ENCODE measurements at places on chromosomes 5 and 9. TPM values are rescaled to one million over a fixed set of nuclear protein-coding genes. Genes with fewer than 3 reads are reported as not detected.

DNA sequence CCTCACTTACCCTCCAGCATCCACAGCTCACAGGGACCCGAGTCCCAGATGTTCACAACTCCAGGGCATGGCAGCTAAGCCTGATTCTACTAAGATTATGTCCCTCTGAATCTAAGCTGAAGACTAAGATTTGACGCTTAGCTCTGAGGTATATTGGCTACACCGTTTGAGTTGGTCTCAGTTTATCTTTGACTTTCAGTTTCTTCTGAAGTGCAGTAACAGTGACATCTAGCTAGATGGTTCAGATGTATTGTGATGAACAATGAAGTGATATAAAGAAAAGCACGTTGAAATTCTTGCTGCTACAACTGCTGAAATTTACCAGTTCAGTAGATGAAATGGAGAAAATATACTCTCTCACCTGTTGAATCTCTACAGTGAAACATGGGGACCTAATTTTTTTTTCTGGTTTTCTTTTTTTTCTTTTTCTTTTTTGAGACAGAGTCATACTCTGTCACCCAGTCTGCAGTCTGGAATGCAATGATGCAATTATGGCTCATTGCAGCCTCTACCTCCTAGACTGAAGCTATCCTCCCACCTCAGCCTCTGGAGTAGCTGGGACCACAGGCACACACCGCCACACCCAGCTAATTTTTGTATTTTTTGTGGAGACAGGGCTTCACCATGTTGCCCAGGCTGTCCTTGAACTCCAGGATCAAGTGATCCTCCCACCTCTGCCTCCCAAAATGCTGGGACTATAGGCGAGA, 15.7 kb downstream of the RFK start:
- DNase-seq, result no peak
- no peak overlapping the region for H3K4me3 ChIP-seq
- no peak overlapping the region for H3K27ac ChIP-seq

- H3K27me3 ChIP-seq, result no peaks in the 10 kb centered on the region
- H3K36me3 ChIP-seq, result no peaks in the 10 kb centered on the region
- no peak overlapping the region for H3K4me3 ChIP-seq
- H3K27ac ChIP-seq, result no peak overlapping the region
Measured at GRCh38 chr9:133261103-133261752, 13.8 kb downstream of the ABO start.

GRCh38 chr5:65440456-65440855, 41.3 kb downstream of the ADAMTS6 start:
- H3K4me1 ChIP-seq, result no peaks in the 10 kb centered on the region
- DNase-seq, result no peak
- no peak overlapping the region for H3K27ac ChIP-seq
- H3K4me3 ChIP-seq, result no peak overlapping the region

DNA sequence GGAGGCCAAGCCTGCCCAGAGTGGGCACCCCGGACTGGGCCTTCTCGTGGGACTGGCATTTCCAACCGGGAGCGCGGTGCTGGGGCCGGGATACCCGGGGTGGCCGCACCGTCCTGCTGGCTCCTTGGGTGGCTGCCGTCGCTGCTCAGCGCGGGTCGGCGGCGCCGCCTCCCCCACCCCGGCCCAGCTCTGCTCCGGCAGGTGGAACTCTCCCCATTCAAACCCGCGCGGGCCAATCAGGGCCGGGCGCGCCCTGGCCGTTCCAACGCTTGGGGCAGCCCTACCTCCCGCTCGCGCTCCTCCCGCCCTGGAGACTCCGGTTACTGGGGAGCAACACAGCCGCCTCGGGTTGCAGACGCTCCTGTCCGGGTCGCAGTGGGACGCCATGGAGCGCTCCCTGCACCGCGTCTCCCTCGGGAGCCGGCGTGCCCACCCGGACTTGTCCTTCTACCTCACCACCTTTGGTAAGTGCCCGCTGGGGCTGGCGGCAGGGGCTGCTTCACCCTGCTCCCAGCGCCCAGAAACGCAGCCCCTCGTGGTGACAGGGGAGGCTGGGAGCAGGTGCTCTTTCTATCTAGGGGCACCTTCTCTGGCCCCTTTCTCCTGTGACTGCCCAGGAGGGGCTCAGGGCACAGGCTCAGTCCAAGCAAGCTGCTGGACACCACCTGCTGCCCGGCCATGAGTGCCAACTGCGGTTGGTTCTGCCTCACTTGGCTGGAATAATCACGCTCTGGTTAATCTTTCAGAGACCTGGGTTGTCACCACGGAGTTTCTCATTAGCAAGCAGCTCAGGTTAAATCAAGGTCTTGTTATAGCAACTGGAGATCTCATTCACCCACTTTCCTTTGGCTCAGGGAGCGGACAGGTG, at the start of gene RGS3:
TSS of gene RGS3 (plus strand) at position 310 of the 868 bp plus-strand sequence. CDS start at position 386, 76 bp downstream.
- H3K36me3 ChIP-seq, result no peaks in the 10 kb centered on the region
- no peaks in the 10 kb centered on the region for H3K4me1 ChIP-seq
- no peaks in the 10 kb centered on the region for H3K27me3 ChIP-seq
- H3K4me3 ChIP-seq, result peak within 1 kb of the TSS; percentile 60
- peak; percentile 92 for DNase-seq
- peak within 1 kb of the TSS; percentile 25 for H3K27ac ChIP-seq

GRCh38 chr5:7488734-7489133, 92.8 kb downstream of the ADCY2 start:
- no peak overlapping the region for H3K4me3 ChIP-seq
- H3K36me3 ChIP-seq, result no peaks in the 10 kb centered on the region
- no peaks in the 10 kb centered on the region for H3K27me3 ChIP-seq
- no peaks in the 10 kb centered on the region for H3K4me1 ChIP-seq
- H3K27ac ChIP-seq, result no peak overlapping the region
- DNase-seq, result no peak

DNA sequence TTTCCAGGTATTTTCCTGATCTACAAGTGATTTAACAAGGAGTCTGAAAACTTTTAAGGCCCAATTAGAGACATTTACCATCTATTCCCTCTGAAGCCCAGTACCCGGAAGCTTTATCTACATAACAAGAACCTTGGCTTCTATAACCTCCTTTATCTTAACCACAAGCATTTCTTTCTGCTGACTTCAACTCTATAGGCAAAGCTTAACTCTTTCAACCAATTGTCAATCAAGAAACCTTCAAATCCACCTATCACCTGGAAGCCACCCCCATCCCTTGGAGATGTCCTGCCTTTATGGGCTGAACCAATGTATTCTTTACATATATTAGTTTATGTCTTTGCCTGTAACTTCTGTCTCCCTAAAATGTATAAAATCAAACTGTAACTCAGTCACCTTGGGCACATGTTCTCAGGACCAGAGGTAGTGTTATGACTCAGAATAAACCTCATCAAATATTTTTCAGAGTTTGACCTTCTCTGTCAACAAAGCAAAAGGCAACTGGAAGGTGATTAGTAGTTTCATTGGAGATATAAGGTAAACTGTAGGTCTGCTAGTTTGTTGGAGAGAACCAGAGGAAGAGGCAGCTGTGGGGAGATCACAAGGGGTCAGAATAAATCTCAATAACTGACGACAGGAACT, 13.0 kb upstream of the RIMOC1 start:
- no peak overlapping the region for H3K27ac ChIP-seq
- no peaks in the 10 kb centered on the region for H3K36me3 ChIP-seq
- no peak for DNase-seq
- no peak overlapping the region for H3K4me3 ChIP-seq
- no peaks in the 10 kb centered on the region for H3K4me1 ChIP-seq
- no peaks in the 10 kb centered on the region for H3K27me3 ChIP-seq

DNA sequence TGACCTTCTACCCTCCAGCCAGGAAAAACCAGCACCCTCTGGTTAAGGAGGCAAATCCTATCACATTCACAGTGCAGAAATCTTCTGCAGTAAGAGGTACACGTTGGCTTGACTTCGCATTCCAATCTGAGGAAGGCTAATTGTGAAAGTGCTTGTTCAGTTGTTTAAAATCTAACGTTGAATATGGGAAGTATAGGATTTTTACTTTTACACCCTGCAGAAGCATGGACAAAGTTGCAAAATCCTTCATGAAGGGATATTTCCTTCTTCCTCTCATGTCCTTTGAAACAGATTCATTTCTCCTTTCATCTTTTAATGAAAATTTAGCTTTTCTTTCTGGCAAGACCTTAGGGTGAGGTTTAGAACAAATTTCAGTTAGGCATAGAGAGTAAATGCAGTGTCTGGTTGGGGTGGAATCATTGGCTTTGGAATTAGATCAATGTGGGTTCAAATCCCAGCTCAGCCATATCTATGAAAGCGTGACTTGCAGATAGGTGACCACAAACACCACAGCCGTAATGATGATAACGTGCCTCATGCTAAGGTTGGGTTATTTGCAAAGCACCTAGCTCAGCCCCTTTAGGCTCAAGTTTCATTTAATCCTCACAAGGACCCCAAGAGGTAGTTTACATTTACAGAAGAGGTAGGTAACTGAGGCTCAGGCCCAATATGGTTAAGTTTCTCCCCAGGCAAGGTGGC, 42.2 kb upstream of the C5orf58 start:
- DNase-seq, result no peak
- no peak overlapping the region for H3K27ac ChIP-seq
- H3K4me3 ChIP-seq, result no peak overlapping the region
- H3K27me3 ChIP-seq, result no peaks in the 10 kb centered on the region

- no peaks in the 10 kb centered on the region for H3K27me3 ChIP-seq
- no peak overlapping the region for H3K4me3 ChIP-seq
- no peaks in the 10 kb centered on the region for H3K4me1 ChIP-seq
- H3K36me3 ChIP-seq, result no peaks in the 10 kb centered on the region
- H3K27ac ChIP-seq, result no peak overlapping the region
Measured at GRCh38 chr9:114278881-114279570, 43.9 kb upstream of the ORM1 start.

GRCh38 chr9:121998513-121999049, 94.5 kb downstream of the TTLL11 start:
- H3K36me3 ChIP-seq, result no peaks in the 10 kb centered on the region
- H3K4me3 ChIP-seq, result no peak overlapping the region
- H3K27ac ChIP-seq, result no peak overlapping the region

DNA sequence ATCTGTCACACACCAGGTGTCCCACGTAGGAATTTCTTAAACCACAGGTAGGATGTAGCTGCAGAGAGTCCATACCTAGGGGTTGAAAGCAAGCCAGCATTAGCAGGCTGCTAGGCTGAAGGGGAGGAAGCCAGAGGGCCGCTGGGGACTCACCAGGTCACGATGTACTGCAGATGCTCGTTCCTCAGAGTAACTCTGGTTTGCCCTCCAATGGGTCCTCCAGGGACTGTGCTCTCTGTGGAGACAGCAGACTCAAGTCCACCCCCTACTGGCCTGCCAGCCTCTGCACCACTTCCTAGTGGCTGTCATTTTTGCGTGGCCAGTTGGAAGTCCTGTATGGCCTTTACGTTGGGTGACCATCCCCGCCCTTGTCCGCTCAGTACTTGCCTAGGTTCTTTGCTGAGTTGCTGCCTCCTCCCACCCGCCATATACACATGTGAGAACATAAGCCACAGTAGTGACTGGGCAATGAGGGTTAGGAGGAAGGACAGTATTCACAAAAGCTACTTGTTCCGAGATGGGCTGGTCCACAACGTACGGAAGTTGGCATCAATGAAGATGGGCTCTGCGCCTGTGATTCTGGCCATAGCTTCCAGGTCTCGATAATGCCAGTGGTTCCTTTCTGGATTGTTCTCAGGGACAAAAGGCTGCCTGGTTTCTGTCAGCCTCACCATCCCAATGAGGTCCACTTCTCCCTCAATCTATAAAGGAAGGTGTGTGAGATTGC, 4.1 kb downstream of the RPL7A start:
- no peak overlapping the region for H3K4me3 ChIP-seq
- H3K27ac ChIP-seq, result no peak overlapping the region
- DNase-seq, result peak; percentile 57
- H3K27me3 ChIP-seq, result no peaks in the 10 kb centered on the region
- H3K36me3 ChIP-seq, result peaks cover 19% of the 10 kb centered on the region
- H3K4me1 ChIP-seq, result peaks cover 9% of the 10 kb centered on the region

GRCh38 chr5:75660678-75661465, 49.6 kb downstream of the ANKDD1B start:
- no peaks in the 10 kb centered on the region for H3K27me3 ChIP-seq
- no peaks in the 10 kb centered on the region for H3K36me3 ChIP-seq
- DNase-seq, result no peak
- H3K4me1 ChIP-seq, result no peaks in the 10 kb centered on the region
- H3K27ac ChIP-seq, result no peak overlapping the region
- H3K4me3 ChIP-seq, result no peak overlapping the region

- H3K36me3 ChIP-seq, result no peaks in the 10 kb centered on the region
- H3K27ac ChIP-seq, result peak overlapping the region; percentile 34
- H3K4me1 ChIP-seq, result peaks cover 12% of the 10 kb centered on the region
- no peak for DNase-seq
Measured at GRCh38 chr5:150172556-150172955, 6.0 kb downstream of the CDX1 start.

GRCh38 chr9:35820076-35820475, 5.2 kb upstream of the HINT2 start:
- no peak overlapping the region for H3K27ac ChIP-seq
- H3K4me3 ChIP-seq, result no peak overlapping the region
- H3K27me3 ChIP-seq, result no peaks in the 10 kb centered on the region
- no peaks in the 10 kb centered on the region for H3K36me3 ChIP-seq

The DDX41 gene
- total RNA-seq, result 84.3 TPM

The DENND4C gene
- 91.4 TPM for total RNA-seq

The ACSL6 gene
- total RNA-seq, result 0.93 TPM

The GABBR2 gene
- not detected for total RNA-seq

The CD72 gene
- total RNA-seq, result 2.7 TPM

The NUTM2F gene
- not detected for total RNA-seq

The CCNI2 gene
- 7.1 TPM for total RNA-seq

The TNFSF15 gene
- total RNA-seq, result 0.84 TPM

The TMOD1 gene
- total RNA-seq, result 1.0 TPM
